ENCODE measurements at places on chromosomes 1 and 21. TPM values are rescaled to one million over a fixed set of nuclear protein-coding genes. Genes with fewer than 3 reads are reported as not detected.

DNA sequence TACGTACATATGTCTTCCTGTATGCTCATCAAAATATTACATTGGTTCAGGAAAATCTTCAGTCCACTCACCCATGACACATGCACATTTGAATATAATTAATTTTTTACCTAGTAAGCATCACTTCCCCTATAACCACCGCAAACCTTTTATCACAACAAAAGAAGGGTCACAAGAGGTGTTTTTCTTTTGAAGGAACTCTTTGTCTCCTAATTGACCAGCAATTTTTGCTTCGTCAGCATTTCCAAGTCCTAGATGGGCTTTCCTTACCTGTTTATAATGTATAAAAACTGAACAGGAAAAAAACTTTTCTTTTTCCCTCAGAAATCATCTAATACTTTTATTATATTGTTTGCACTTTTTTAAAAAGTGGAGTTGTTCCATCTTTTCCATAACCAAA, 631.3 kb downstream of the PLA2G4A start:
- DNase-seq, result no peak

DNA sequence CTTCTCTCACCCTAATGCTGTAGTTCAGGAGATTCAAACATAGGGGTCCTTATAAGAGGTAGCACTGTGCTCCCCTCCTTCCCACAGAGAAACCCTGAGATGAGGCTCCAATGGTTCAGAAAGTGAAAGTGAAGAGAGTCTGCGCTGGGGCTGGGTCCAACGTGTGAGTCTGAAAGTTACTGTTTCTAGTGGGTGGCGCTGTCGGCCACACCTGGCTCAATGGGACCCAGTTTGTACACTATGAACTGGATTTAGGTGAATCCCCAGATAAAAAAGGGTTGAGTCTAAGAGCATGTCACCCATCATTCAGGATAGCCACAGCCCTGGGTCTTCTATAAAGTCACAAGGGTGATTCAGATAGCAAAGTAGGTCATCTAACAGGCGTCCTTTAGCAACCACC, 2.8 kb downstream of the SMCP start:
- peak; percentile 39 for DNase-seq

PSMG1 gene
- 23.5 TPM for total RNA-seq

CR1L gene
- total RNA-seq, result not detected

ESRRG gene
- total RNA-seq, result 7.8 TPM

RBBP4 gene
- 83.0 TPM for total RNA-seq

GRCh38 chr21:31682620-31683019, 23.1 kb downstream of the SOD1 start:
- no peak for DNase-seq

DNA sequence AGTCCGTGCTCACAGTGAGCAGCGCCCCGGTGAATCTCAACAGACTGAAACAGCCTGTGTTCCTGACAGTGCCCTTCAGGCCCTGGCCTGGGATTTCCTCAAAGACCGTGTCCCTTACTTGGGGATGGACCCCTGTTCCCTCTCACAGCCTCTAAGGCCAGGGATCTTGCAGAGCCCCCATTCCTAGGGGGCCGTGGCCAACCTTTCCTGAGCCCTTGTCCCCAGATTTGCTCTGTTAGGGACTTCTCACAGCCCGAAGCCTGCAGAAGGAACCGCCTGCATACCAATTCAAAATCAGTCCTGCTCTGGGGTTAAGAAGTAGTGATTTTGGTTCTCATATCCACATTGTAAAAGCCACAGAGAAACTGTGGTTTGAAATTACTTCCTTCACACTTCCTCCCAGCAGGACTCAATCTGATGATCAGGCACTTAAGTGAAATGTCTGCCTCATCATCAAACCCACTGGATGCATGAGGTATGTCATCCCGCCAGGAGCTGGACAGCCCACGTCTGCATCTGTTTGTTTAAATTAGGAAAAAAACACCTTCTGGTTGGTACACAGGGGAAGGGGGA, 14.9 kb downstream of the ABCA4 start:
- DNase-seq, result no peak

GRCh38 chr1:198978523-198978922, 339.7 kb downstream of the PTPRC start:
- DNase-seq, result no peak

SLC44A3 gene
- 0.83 TPM for total RNA-seq
